ENCODE measurements at places on chromosomes 7 and 10.

- DNase-seq, result no peak
Measured at GRCh38 chr10:102740229-102740628, 3.5 kb upstream of the WBP1L start.

DNA sequence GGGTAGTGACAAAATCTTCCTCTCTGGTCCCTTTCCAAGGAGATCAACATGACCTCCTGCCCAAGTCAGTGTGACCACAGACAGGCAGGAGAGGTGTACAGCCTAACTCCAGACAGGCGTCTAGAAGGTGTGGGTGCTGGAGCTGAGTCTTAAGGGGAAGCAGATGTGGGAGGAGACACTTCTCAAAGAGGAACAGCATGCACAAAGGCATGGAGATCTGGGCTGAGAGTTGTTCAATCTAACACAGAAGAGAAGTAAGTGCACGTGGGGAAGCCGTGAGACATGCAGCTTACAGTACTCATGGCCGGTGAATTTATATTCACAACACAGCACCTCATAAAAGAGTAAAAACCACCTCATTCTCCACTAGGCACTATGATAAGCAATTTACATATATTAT is 23.8 kb upstream of the GSDME start:
- DNase-seq, result no peak

DNA sequence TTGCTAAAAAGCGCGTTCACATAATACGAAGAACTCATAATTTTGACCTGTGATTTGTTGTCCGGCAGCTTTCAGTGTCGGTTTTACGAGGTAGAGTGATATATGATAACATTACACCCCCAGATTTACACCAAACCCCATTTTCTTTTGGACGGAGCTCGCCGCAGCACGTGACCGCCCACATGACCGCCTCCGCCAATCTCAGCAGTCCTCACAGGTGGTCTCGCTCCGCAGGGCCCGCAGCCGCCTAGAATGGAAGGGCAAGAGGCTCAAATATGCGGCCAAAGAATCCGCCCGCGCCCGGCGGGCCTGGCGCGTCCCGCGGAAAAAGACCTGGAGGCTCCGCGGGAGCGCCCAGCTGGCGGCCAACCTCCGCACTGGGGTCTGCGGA is at the start of gene HOXA7:
Gene HOXA7, minus strand, starts transcription at position 168 of the 391 bp plus-strand sequence. Its CDS starts 130 bp downstream, at position 38.
- peak; percentile 85 for DNase-seq

- DNase-seq, result no peak
Measured at GRCh38 chr10:24623383-24623782, 100.3 kb downstream of the ARHGAP21 start.

DNA sequence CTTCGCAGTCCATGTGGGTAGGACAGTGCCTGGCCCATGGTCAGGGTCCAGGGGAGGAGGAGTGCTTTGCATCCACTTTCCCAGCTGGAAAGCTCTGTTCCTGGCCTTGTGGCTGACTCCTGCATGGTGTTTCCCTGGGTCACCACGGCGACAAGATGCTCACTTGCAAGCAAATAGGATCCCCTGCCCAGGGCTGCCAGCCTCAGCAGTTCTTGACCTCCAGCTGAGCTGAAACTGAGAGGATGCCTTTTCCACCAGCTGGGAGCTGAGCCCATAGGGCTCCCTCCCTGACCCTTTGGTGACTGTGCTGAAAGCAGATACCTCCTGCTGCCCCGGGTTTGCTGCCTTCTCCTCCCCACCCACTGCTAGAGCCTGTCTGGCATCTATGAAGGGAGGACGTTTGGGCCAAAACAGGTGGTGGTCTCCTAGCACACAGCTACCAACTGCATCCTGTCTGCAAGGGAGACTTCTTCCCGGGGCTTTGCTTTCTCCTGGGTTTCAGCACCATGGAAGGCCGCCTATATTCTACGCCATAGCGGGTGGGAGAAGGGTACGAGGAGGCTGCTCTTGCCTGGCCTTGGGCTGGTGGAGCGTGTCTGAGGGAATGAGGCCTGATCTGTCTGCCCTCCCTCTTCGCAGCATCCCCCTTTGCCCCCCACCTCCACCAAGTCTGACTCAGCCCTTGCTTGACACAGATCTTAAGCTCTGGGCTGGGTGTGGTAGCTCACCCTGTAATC is 34.4 kb downstream of the UBTD1 start:
- DNase-seq, result peak; percentile 25

DNA sequence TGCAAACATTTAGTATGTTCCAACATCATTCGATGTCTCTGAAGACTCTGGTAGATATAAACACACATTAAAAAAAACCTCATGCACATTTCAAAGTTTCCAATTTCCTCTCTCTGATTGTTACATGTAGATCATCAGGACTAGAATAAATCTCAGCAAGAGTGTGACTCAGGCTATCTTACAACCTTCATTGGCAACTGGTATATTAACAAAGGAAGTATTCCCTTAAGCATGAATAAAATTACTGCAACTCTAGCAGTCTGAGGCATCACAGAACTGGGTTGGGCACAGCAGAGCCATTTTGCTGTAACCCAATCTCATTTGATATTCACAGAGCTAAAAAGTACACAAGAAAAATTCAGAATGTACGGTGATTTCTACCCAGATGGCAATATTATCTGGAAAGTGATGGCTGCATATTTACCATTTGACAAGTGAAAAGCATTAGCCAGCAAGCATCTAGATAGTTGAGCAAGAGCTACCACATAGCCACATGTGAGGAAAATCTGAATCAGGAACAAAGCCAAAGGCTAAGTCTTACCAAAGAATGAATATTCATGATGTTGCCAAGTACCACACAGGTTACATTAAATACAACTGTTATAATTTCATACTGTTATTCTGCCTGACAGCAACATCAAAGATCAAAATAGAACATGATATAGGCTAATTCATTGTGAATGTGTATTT is 232.2 kb downstream of the CRPPA start:
- no peak for DNase-seq

- no peak for DNase-seq
Measured at GRCh38 chr7:41872966-41873365, 170.1 kb upstream of the INHBA start.
